ENCODE measurements at places on chromosomes 6 and 20. TPM values are rescaled to one million over a fixed set of nuclear protein-coding genes. Genes with fewer than 3 reads are reported as not detected.

Gene PRRT1
- 0.33 TPM for total RNA-seq

Gene GABRR1
- total RNA-seq: not detected

Gene MAP7
- total RNA-seq: 1.5 TPM

Gene FOXA2
- not detected for total RNA-seq

Gene FANCE
- total RNA-seq: 10.7 TPM

Gene TFAP2A
- not detected for total RNA-seq

Gene LY6G5C
- total RNA-seq: 0.51 TPM

Gene SCRT2
- not detected for total RNA-seq

Gene MTFR2
- 0.26 TPM for total RNA-seq

Gene TRIM31
- not detected for total RNA-seq

All from fibroblast of lung (primary cell).